ENCODE measurements at places on chromosomes 7 and 10. TPM values are rescaled to one million over a fixed set of nuclear protein-coding genes. Genes with fewer than 3 reads are reported as not detected.

The SPDYE9 gene
- total RNA-seq, result not detected

The PCDH15 gene
- 3.0 TPM for total RNA-seq

The AOAH gene
- total RNA-seq, result not detected

The ENTPD1 gene
- total RNA-seq, result 1.2 TPM

The TRDMT1 gene
- 5.9 TPM for total RNA-seq

The FRAT2 gene
- 8.0 TPM for total RNA-seq

The IDI2 gene
- not detected for total RNA-seq

The FAM107B gene
- total RNA-seq, result 40.7 TPM

The EPO gene
- total RNA-seq, result not detected

The CPXM2 gene
- not detected for total RNA-seq

The XRCC2 gene
- 1.4 TPM for total RNA-seq

The VWC2 gene
- total RNA-seq, result not detected

The FLNC gene
- 28.6 TPM for total RNA-seq

The SEC31B gene
- total RNA-seq, result 19.6 TPM

All from osteocyte (in vitro differentiated cells).